ENCODE measurements at places on chromosomes 1 and 21. TPM values are rescaled to one million over a fixed set of nuclear protein-coding genes. Genes with fewer than 3 reads are reported as not detected.

The BACE2 gene
- 26.5 TPM for total RNA-seq

The ETV3L gene
- total RNA-seq: not detected

The KLHL17 gene
- 2.1 TPM for total RNA-seq

The CENPF gene
- 0.99 TPM for total RNA-seq

The TMEM200B gene
- 48.3 TPM for total RNA-seq

The IL20 gene
- not detected for total RNA-seq

The GNB1 gene
- 111 TPM for total RNA-seq

DNA sequence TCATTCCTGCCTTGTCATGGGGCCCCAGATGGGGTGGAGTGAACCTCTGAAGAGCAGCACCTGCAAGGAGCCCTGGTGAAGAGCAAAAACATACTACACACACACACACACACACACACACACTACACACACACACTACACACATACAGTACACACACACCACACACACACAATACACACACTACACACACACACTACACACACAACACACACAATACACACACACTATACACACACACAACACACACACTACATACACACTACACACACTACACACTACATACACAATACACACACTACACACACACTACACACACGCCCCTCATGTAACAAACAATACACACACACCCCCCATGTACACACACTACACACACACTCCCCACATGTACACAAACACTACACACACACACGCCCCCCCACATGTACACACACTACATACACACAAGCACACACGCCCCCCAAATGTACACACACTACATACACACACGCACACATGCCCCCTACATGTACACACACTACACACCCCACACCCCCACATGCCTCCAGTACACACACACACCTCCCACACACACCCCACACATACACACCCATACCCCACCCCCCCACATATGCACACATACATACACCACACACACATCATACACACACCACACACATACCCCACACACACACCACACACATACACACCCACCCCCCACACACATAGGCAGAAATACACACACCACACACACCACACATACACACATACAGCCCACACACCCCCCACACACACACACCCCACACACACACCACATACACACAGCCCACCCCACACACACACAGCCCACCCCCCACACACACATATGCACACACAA is 9.3 kb downstream of the SLC2A5 start:
- DNase-seq: no peak

DNA sequence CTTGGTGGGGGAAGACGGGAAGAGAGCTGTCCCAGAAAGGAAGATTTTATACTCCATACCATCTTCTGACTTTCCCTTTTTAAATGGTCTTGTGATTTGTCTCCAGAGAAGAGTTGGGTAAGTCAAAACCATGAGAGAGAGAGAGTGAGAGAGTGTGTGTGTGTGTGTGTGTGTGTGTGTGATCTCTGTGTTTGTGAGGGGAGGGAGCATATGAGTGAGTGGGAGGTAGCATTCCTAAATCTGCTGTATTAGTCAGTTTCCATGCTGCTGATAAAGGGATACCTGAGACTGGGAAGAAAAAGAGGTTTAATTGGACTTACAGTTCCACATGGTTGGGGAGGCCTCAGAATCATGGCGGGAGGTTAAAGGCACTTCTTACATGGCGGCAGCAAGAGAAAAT is 102.0 kb upstream of the VANGL1 start:
- DNase-seq: no peak

DNA sequence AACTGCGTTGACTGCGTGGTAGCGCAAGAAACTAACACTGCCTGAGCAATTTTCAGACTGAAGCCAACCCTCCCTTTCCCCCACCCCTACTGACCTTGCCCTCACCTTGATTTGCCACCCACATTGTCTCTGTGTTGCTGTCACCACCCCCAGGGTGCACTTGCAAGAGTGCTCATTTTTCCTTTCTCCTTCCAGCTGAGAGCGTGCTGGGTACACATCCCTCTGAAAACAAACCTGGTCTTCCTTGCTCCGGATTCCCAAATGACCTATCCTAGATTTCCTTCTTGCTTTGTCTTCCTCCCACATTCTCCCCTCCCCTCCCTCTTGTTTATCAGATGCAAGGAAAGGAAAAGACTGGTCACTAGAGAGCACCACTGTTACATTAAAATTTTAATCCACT is 24.2 kb downstream of the MPZ start:
- DNase-seq: no peak

- no peak for DNase-seq
Measured at GRCh38 chr1:44929531-44929930, 56.9 kb downstream of the EIF2B3 start.

- DNase-seq: no peak
Measured at GRCh38 chr1:223479718-223480425, 86.7 kb downstream of the CCDC185 start.

DNA sequence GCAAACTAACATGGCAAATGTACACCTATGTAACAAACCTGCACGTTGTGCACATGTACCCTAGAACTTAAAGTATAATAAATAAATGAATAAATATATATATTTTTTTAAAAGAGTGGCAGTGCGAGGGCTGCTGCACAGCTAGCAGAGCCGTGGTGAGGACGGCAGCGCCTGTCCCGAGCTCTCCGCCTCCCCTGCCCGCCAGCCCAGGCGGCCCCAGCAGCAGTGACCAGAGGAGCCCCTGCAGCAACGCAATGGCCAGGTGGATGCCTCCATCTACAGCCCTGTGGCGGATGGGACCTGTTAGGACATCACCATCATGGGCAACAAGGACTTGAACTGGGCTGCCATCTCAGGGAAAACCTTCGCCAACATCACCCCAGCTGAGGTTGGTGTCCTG is 351.9 kb downstream of the FAM72C start:
- no peak for DNase-seq

- DNase-seq: no peak
Measured at GRCh38 chr1:151774256-151774922, 11.1 kb upstream of the MRPL9 start.

DNA sequence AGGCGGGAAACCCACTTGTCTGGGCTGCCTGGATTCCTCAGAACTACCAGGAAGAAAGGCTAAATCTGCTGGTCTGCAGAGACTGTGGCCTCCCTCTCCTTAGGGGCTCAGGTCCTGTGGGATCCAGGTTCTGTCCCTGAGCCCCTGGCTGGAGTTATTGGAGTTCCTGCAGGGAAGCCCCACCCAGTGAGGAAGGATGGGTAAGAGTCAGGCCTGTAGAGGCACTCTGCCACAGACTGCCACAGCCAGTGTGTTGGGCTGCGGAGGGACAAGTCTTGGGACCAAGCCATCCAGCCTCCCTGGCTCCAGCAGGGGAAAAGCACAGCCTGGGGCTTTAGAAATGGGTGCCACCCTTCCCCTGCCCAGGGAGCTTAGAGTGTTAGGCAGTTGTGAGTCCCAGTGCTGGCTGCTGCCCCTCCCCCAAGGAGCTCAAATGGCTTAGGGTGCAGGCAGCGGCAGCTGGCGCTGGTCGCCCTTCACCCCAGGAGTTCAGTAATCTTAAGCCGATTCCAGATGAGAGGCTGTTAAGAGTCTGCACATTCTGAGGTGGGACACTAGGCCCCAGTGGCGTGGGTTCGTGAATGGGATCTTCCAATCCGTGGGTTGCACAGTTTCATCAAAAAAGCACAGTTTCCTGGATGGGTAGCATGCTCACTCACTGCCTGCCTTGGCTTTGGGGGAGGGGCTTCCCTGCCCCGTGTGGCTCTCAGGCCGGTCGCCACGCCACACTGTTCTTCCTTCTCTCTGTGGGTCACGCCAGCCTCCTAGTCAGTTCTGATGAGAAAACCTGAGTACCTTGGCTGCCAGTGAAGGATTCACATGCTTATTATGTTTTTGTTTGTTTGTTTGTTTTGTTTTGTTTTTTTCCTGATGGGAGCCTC is 57.6 kb upstream of the FMO3 start:
- no peak for DNase-seq

GRCh38 chr1:248045209-248045608 is 1.4 kb upstream of the OR2L3 start:
- no peak for DNase-seq

DNA sequence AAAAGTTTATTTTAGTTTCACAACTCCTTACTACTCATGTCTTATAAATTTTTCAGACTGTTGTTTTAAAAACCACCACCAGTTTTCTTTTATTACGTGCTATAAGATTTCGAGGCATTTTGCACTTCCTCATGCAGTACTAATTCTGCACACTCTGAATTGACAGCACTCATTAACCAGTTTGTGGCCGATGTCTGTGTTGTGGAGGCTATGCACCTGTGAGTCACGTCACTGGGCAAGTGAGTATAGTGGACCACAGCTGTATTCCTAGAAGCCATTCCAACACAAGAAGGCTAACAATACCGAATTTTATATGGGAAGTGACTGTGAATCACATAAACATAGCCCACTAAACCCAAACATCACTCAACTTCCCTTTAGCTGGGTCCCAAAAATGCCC is 21.0 kb upstream of the SPATA6 start:
- no peak for DNase-seq
